ENCODE measurements at places on chromosomes 4 and X.

- DNase-seq: no peak
These were observed 222.1 kb downstream of the CBR4 start for GRCh38 chr4:168787801-168788595.

GRCh38 chrX:101391831-101392230 lies 1.0 kb downstream of the RPL36A start:
- no peak for DNase-seq

DNA sequence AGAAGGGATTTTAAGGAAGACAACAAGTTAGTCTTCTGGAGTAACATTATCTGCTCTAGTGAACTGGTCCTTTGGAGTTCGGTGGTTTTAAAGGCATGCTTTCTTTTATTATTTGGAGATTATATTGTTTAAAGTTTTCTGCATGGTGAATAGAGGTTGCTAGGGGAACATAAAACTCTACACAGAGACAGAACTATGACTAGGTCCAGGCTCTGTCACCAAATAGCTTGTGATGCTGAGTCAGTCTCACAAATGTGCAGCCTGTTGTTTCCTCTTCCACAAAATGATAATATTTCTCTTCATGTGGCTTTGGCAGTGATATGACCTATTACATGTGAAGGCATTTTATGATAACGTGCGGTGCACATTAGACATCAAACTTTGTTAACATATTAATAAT lies 132.6 kb downstream of the PACRGL start:
- no peak for DNase-seq

DNA sequence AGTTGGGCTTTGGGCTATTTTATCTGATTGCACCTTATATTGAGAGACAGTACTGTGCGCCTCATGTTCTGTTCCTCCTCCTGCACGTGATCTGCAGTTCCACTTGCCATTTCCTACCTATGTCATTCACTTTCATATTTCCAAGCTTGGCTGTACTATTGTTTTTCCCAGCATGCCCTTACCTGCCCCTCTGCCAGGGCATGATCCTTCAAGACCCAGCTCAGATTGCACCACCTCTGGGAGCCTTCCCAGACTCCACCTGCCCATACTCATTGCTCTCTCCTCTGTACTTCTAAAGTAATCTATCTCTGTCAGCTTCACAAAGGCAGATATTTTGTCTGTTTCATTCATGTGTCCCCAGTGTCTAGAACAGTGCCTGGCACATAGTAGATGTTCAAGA lies 11.6 kb downstream of the SLC25A5 start:
- no peak for DNase-seq

GRCh38 chr4:85658766-85659439 lies 184.0 kb downstream of the ARHGAP24 start:
- no peak for DNase-seq

DNA sequence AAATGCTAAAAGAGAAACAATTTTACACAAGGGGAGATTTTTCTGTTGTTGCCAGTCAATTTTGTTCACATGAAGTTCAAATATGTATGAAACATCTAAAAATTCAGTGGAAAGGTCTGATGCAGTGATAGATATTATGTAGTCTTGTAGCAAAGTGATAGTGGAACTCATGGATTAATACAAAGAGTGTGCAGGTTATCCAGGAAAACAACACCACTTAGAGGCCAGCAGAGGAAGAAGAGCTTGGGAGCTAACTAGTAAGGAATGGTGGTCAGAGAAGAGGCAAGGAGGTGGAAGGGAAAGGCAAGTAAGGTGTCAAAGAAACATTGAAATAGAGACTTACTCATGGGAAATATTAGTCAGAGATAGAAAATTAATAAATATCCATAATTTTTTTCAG lies 395.6 kb downstream of the MAPK10 start:
- no peak for DNase-seq

GRCh38 chr4:167616476-167616875 lies 382.2 kb upstream of the SPOCK3 start:
- no peak for DNase-seq

GRCh38 chr4:28248269-28248668 lies 1387.6 kb downstream of the STIM2 start:
- no peak for DNase-seq

DNA sequence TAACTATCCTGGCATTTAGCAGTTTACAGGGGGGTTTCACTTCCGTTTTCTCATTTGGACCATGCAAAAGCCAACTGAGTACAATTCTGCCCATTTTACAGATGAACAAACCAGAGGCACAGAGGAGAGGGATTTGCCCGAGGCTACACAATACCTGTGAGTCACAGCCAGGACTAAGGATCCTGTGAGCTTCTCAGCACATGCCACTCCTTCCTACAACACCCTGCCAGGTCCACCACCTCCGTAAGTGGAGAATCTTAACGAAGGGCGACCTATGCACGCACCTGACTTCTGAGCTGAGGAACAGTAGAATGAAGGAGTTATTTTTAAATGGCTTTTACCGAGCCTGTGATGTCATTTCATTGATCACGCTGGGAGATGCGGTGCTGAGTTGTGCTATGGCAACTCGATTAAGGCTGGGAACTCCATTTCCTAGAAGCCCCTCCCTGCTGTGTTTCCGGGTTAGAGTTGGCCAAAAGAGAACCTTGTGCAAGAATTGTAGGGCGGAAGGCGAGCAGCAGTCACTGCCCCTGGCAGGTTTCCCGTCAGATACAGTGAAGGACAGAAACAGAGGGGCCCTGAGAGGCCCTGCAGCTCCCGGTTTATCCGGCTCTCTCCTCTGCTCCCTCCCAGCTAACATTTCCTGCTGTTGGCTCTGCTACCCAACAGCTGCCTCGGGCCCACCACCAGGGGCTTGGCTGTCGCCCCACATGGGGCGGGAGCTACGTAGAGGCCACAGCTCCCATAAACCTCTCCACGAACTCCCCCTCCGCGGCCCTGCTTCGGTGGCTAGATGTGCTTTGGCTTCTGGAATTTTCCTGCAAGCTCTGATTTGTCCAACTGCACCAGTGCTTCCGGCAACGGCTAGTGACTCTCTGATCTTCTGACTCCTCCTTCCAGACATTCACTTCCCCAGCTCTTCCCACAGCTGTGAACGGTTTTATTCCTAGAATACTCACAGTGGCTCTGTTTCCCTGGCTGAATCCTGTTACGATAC lies 75.1 kb upstream of the USP9X start:
- DNase-seq: peak; percentile 72

DNA sequence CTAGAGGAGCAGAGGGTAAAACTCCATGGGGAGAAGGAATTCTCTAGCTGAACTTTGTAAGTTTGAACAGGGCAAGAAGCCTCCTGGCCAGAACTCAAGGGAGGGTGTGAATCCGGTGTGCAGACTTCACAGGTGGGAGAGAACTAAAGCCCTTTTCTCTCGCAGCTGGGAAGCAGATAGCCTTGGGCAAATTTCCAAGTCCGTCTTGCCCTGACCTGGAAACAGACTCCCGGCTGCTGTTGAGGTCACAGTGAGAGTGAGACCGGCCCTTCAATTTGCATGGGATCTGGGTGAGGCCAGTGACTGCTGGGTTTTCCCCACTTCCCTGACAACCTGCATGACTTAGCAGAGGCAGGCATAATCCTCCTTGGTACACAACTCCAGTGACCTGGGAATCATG lies 94.5 kb upstream of the ZNF827 start:
- no peak for DNase-seq

GRCh38 chrX:155682834-155683233 lies 70.1 kb upstream of the TMLHE start:
- DNase-seq: no peak

DNA sequence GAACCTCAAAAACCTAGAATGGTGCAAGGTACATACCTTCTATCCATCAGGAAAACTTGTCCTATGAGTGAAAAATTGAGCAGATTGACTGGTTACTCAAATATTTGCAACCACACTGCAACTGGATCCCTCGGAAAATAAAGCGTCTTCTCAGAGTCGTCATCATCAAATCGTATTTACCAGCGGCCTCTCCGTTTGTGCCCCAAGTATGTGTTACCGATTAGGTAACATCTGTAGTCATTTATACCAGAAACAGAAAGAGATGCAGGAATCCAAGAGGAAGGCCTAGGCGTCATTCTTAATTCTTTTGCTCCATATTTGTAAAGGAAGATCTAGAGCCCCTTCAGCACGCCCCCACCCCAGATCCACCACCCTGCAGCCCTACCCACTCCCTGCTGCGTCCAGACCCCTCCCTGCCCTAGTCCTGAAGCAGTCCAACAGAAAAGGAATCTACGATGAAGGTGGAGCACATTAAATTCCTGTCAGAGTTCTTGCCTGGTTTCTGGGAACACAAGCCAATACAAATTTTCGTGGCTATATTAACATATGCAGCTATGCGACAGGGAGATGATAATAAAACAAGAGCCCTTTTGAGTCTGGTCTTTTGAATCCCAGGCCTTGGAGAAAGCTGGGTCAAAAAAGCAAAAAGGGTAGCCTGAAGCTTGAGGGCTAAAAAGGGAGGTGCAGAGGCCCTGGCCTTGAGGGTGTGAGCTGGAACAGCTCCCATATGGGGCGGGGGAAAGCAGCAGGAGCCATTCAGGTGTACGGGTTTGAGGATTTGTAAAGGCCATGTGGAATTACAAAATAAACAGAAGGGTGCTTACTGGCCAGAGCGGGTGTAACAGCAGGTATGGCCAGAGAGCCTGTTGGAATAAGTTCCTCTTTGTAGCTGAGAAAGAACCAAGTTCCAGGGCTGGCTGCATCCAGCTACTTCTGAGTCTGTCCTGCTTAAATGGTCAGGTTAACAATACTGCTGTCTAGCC lies 77.0 kb downstream of the ZNF827 start:
- no peak for DNase-seq

DNA sequence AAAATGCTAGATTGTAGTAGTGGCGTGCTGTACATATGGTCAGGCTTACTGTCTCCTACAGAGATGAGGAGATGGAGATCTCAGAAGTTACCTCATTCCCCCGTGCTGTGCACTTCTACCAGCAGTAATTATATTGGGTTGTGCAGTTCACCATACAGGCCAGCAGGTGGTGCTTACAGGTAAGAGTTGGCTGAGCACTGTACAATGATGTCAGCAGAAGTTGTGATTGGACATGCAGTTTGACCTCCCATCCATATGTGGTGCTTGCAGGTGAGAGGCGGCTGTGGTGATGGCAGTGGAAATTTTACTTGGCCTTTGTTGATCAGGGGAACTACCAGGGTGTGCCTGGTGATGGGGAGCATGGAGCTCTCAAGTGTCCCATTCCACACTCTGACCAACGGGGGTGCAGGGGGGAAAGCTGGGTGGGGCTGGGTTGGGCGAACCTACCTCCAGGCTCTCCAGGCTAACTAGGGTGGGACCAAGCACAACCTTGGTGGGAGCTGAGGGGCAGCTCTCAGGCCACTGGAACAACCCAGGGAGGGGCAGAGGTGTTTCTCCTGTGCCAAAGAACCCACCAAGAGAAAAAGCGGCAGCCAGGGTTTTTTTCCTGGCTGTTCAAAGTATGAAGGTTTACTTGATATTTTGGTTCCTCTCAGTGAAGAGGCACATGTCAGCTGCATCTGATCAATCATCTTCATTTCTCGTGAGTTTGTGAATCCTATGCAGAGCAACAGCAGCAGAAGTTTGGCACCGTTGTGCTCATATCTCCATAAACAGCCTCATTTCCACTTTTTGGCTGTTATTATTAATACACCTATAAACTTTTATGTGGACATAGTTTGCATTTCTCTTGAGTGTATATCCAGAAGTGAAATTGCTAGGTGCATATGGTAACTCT lies 73.8 kb upstream of the FREM3 start:
- no peak for DNase-seq

DNA sequence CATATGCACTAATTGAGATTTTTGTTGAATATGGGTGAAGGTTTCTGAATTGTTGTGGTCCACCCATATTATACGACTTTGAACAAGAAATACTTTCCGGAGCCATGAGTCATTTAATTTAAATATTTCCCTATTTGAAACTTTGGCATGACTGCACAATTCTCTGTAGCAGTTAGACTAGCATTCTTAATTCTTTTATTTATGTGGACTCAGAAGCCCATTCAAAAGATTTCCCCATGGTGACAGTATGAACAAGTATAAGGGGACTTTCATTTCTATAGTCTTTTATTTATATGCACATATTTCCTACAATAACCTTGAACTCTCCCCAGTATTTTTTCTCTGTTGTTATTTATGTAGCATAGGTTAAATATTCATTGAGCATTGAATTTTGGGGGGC lies 72.6 kb downstream of the DTHD1 start:
- DNase-seq: no peak

GRCh38 chrX:100512471-100512870 lies 72.3 kb upstream of the TNMD start:
- no peak for DNase-seq

DNA sequence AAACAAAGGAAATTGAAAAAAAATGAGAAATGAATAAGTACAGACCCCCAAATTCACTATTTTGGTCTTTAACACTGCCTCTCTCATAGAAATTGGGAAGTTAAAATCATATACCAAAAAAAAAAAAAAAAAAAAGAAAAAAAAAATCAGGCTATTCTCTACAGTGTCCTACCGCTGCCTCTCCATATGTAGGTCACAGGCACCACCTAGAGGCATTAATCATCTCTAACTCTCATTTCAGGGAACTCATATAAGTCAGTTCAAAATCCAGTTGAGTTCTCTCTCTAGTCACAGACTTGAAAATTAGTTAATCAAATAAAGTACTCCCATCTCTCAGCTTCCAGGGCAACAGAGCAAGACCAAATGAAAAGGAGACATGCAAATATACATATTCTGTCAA lies 47.9 kb downstream of the COX18 start:
- no peak for DNase-seq
